GM23248 (cell line): ENCODE measurements at places on chromosomes 2 and 18.

DNA sequence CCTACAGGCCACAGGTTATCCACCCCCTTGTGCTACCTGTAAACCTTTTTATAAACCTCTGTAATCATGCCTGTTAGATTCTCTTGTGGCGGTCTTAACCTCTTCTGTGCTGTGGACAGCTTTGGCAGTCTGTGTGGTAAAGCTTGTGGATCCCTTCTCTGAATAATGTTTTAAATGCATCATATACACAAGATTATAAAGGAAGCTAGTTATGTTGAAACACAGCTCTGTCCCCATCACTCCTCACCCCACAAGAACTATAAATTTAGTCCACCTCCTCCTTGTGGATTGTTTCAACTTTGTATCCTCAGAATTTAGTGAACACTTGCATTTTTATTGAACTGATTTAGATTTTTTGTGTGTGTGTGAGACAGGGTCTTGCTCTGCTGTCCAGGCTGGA, 107.7 kb downstream of the ICA1L start:
- DNase-seq: no peak

GRCh38 chr2:180006781-180007579, at the start of gene CWC22:
Gene CWC22, minus strand, starts transcription at chr2:180007297. Its CDS starts 13,956 bp downstream, at chr2:179993341.
- peak; percentile 97 for DNase-seq

GRCh38 chr18:32815881-32816280, 43.1 kb upstream of the KLHL14 start:
- DNase-seq: no peak

DNA sequence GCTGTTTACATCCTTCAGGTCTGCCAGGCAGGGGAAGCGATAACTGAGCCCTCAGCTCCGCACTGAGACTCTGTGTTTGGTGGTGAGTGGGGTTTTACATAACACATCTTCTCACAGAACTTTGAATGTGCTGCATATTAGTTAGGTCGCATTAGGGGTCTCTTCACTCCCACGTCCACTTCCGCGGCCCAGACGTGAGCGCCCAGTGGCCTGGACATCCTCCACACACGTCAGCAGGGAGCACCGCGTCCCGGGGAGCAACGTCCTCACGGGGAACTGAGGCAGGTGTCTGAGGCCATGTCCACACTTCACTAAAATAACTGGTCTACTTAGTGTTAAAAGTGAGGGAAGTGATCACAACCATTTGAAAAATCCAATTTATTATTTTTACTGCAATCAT, 100.4 kb upstream of the SATB2 start:
- no peak for DNase-seq

GRCh38 chr18:7021994-7022840, 95.4 kb downstream of the LAMA1 start:
- DNase-seq: peak; percentile 47

DNA sequence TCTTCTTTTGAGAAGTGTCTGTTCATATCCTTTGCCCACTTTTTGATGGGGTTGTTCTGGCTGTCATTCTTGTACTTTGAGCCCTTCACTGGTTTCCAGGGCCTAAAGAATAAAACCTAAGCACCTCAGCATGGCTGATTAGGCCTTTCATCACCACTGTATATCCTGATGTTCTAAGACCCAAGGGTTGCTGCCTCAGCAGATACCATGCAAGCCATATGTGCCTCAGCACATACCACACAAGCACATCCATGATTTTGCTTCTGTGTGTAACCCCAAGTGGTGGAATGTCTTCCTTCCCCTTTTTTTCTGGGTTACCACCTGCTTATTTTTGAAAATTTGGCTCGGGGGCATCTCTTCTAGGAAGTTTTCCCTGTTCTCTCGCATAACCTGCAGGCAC, 11.4 kb downstream of the RBKS start:
- DNase-seq: no peak

DNA sequence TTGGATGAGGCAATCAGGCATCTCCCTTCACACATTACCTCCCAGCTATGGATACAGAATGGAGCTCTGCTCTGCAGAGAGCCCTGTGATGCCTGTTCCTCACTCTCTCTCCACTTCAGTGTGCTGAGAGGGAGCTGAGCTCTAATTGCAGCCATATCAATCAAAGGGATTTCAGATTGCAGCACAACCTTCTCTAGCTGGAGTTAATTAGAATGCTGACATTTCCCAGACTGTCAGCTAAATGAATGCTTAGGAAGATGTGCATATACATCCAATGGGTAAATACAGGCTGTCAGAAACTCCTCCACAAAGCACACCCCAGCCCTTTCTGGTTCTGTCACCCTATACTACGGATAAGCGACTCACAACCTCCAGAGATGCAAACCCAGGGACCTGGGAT, 402.6 kb downstream of the EIPR1 start:
- DNase-seq: no peak

DNA sequence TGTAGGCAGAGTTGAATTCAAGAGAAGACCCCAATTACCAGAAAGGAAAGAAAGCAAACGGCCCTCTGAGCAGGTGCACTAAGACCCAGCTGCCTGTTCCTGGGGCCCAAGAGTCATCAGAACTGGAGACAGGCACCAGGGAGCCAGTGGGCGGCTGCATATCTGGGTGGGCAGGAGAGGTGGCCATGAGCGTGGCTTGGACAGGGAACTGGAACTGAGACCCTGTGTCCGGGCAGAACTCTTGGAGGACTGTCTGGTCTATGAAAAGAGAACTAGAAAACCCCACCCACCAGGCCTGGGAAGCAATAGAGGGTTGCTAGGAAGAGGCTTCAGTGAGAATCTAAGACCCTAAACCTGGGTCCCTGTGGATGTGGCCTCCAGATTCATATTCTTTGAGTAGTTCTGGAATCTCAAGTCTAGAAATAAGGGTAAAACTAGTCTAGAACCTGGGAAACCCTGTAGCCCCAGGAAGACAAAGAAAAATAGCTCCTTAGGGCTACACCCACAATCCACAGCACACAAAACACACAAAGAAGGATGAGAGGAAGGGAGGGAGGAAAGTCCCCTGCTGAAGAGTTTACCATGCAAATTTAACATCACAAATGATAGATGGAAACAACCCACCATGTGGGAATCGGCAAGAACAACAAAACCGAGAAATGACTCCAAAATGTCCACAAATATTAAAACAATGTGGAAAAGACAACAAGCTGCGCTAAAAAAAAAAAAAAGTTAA, 147.0 kb downstream of the HDAC4 start:
- DNase-seq: no peak

DNA sequence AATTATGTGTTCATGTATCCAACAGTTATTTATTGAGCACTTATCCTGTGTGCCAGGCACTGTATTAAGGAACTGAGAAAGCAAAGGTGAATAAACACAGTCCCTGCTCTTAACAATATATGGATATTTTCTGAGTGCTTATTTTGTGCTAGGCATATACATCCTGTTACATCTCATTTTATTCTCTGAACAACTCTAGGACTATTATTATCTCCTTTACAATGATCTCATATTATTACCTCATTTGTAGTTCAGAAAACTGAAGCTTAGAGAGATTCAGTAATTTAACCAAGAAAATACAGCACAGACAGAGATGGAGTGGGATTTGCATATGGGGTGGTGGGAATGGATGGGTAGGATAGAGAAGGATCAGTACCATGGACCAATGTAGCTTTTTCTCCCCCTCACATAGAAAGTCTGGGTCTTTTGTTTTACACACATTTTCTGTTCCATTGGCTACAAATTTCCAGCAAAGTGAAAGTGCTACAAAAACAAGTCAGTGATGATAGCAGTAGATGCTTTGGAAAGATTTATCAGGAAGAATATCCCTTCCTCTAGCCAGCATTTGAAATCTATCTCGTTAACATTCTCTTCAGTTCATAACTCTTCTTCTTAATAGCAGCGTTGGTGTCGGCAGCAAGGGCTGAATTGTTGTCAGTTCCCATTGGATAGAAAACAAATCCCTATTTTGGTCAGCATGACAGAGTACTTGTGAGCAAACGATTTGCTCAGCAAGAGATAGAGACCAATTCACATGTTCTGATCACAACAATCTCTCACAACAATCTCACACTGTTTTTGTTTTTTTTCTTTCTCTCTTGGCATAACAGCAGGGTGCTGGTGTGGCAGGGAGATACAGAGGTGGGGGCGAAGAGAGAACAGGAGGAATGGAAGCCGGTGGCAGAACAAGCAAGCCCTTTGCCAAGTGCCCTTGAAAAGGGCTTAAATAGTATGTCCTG, 102.2 kb upstream of the KCTD1 start:
- no peak for DNase-seq

GRCh38 chr2:219112062-219112406, 48.6 kb downstream of the NHEJ1 start:
- DNase-seq: no peak
